ENCODE measurements at places on chromosomes 4 and X.
A peak's percentile ranks its signal among the peaks of the same experiment; 100 is the strongest.

DNA sequence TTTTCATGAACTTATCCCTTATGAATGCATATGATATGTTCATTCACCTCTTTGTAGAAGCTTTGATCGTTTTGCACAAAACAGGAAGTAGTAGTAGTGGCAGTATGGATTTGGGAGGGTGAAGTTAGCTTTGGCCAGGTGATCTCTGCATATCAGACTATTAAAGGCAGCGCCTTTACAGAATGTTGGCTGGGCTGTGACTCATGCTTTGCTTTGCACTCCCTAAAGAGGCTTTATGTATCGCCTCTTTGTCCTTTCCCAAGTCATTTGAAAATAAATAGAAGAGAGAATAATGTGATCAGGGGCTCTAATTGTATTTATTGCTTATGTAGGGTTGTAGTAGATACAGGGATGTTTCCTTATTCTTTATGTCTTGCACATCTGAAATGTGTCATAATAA is 50.4 kb downstream of the SHROOM3 start:
- DNase-seq = no peak

- no peak for DNase-seq
Measured at GRCh38 chr4:152360045-152360410, 175.9 kb downstream of the FBXW7 start.

GRCh38 chrX:107707866-107708265 is 67.7 kb downstream of the TSC22D3 start:
- DNase-seq = no peak

- DNase-seq = no peak
Measured at GRCh38 chr4:61514991-61515390, 314.9 kb downstream of the ADGRL3 start.

- DNase-seq = no peak
Measured at GRCh38 chr4:148015058-148015457, 283.2 kb downstream of the ARHGAP10 start.

DNA sequence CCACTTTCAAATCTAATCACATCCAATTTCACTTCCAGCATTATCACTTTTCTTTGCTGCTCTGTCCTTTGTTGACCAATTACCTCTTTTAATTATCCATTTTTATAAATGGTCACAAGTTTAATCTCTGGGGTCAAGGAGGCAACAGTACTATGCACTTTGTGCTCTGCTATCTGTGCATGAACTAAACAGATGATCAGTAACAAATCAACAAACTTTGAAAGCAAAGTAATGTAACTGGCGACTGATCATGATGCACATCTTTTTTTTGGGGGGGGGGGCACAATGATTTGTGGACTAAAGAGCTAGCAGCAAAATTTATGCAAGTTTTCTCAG is 1.5 kb upstream of the SEC31A start:
- no peak for DNase-seq

DNA sequence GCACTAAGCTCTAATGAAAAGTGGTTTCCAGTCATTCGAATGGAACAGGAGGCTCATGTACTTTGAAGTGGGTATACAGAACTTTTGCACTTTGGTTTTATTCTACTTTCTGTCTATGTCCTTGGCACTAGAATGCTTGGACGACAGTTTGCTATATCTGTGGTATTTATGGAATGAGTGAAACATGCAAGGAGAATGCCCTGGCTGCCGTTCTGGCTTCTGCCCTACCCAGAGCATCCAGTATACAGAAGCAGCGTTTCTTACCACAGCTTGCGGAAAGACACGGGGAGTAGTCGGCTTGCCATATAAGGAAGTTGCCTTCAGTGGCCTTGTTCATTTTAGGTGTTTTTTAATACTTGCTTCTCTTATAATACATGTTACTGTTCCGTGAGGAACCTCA is 98.0 kb downstream of the TBL1X start:
- no peak for DNase-seq

DNA sequence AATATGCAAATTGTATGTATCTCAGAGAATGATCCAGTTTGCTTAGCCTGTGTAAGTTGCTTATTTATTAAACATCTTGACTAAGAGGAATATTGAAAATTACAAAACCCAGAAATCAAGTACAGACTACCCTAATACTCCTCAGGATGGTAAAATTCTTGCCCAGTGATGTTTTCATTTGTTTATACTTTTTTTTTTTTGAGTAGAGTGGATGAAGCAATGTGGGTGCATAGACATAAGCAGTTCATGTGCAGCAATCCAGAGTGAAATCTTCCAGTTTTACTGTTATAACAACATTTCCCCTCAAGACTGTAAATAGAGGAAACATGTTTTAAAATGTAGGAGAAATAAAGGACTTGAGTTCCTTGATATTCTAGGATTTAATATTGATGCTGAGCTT is 4.7 kb downstream of the GLRB start:
- no peak for DNase-seq

DNA sequence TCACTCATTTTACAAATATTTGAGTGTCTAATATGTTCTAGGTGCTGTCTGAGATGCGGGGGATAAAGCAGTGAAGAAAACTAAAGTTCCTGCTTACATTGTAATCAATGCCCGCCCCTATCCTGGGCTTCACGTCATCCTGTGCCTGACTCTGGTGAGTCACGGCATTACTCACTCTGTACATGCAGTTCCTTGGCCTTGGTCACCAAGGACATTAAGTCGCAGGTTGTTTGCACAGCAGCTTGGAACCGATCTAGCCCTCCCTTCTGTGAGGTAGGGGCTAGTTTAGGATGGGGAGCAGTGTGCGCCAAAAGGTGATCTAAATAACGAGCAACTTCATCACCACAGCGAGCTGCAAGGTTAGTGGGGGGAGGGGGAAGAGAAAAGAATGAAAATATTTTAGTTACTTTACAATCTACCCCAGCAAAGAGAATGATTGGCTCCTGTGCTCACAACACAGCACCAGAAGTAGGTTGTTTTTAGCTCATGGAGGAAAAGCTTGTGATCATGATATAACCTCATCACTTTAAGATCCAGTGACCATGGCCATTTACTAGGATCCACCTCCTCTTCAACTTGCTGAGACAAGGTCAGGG is 48.0 kb upstream of the HDAC8 start:
- no peak for DNase-seq

- peak; percentile 81 for DNase-seq
Measured at GRCh38 chr4:172982151-172982590, 186.4 kb upstream of the GALNT7 start.

DNA sequence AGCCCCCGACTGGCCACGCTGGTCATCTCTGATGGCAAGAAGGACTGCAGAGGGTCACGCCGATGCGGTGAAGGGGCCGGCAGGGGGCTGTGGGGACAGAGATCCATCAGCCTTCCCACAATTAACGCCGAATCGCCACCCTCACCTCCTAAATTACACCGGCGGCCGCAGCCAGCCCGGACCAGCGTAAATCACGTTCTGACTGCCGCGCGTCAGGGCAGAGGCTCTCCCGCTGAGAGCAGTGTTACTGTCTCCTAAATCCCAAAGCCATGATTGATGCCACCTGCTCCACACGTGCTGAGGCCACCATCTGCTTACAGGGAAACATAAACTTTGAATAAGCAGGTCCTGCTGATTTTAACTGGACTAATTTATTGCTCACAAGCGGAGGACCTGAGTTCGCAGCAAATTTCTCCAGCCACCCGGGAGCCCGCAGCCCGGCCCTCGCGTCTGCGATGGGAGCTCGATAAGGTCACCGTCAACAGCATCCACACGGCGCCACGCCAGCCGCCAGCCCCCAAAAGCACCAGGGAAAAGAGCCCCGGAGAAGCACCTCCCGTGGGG is 127.3 kb upstream of the NKX1-1 start:
- DNase-seq = peak; percentile 72

DNA sequence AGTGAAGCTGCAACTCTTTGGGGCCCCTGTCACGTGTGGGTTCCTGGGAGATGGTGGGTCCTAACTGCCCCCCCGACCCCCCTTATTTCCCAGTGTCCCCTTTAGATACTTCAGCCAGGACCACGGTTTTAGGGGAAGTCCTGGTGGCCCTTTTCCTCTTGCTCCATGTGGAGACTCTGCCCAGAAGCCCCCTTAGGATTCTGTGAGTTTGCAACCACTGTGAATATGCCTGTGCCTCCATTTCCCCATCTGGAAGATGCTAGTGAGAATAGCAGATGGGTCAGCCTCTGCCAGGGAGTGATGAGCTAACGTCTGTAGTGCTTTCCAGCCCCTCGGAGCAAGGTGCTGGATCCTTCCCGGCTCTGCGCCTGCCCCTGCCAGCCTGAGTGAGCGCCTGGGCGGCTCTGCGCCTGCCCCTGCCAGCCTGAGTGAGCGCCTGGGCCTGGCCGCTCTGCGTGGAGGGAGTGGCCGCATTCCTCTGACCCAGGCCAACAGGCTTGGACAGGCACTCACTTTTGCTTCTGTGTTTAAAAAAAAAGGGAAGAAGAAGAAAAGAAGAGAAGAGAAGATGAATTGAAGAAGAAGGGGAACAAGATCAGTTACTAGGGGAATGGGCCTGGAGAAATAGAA is 6.7 kb upstream of the CITED1 start:
- no peak for DNase-seq

DNA sequence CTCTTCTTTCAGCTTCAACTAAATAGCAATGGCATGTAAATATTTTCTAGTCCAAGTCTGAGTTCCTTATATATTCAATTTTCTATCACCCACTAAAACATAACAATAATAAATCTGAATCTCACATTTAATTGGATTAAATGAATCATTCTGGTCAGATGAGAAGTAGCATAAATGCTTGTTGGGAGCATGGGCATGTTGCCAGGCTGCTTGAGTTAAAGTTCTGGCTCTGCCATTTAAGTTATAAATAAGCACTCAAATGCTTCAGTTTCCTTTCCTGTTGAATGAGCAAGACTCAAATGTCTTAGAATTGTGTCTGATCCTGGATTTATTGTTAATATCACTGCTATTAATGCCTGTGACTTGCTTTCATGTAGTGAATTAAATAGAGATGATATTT is 496.3 kb downstream of the STPG2 start:
- DNase-seq = peak; percentile 8

DNA sequence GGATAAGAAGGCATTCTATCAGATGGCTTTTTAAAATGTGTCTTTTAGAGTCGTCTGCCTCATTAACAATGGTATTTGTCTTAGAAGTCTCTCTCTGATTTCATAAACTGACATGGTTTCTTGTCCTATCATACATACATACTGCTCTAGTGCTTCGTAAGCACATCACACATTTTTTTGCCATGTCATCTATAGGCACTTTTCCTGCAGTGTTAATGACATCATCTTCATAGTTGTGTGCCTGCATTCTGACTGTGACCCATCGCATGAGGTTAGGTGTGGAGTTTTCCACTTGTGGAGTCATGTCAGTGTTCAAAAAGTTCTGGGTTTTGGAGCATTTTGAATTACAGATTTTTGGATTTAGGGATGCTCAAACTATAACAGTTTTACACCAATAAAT is 361.6 kb upstream of the SPOCK3 start:
- no peak for DNase-seq

DNA sequence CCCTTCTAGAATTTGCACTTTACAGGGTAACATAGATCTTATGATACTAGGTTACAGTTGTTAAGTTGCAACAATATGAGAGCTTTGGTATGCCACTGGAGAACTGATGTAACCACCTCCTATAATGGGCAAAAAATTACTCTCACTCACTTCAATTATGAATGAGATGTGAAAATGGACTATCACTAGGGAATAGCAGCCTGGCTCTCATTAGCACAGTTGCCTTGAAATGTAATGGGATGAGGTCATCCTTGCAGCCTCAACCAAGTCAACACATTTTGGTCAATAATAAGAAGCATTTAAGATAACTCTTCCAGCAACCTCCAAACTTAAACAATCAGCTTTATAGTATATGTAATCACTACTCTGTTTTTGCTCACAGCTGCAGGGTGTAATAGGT is 69.4 kb downstream of the TBC1D9 start:
- DNase-seq = no peak

DNA sequence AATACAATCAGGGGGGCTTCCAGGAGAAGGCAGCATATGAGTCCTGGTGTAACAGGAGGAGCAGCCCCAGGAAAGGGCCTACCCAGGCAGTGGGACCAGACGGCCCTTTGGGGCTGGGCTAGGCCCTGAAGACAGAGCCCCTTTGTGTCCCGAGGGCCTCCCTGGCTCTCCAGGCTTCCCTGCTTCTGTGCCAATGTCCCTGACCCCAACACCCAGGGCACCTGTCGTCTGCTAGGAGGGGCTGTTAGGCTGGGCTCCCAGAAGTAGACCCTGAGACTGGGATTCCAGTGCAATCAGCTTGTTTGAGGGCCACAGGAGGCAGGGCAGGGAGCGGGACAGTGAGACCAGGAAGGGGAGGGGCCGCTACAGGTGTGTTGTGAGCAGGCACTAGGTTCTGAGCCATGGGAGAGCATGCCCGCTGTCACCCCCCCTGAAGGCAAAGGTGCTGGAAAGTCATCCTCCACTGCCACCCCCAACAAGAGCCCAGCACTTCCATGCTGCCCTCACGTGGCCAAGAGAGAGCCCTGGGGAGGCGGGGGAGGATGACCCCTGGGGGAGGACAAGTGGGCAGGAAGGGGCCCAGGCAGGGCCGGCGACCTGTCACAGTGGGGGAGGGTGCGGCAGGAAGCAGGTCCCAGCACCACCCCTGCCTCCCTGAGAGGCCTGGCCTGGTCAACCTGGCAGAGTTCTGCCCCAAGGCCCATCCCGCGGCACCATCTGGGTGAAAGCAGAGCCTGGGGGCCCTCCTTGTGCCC is 64.8 kb downstream of the ADRA2C start:
- no peak for DNase-seq

DNA sequence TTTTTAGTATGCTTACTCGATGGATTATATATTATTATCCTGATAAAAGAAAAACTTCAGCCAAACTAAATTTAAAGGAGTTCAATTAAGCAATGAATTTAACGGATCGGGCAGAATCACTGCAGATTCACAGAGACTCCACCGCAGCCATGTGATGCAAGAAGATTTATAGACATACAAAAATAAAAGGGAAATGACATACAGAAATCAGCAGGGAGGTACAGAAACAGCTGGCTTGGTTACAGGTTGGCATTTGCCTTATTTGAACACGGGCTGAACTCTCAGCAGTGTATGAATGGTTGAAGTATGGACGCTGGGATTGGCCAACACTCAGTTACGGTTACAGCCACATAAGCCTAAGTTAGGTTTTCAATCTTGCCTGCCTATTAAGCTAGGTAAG is 35.4 kb upstream of the DHRSX start:
- no peak for DNase-seq

DNA sequence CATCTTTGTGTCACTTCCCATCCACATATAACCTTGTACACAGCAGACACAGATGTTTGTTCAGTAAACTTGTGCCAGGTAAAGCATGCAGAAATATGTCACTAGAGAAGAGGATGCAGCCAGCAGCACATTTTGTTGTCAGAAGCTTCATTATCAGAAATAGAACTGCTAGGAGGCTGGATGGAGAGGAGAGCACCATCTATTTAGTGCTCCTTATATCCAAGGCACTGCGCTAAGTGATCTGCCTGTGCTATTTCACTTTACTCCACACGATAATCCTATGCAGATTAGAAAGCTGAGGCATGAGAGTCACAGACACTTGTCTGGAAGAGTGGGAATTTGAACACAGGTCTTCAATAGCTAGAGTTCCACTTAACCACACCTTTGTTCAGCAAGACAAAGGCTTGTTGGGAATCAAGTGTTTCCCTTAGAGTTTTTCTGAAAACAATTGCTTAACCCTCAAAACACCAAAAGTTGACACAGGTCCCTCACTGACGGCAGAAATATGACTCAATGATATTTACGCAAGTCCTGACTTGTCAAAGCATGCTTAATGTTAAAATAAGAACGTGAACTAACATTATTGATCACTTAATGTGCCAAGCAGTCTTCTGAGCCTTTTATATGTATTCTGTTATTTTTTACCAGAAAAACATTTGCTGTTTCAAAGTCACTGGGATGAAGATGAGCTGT is 1.2 kb upstream of the QDPR start:
- no peak for DNase-seq

GRCh38 chr4:141635736-141636081 is 674 bp upstream of the IL15 start:
- DNase-seq = no peak
